ENCODE measurements at places on chromosomes 1 and 21. TPM values are rescaled to one million over a fixed set of nuclear protein-coding genes. Genes with fewer than 3 reads are reported as not detected.

The CNKSR1 gene
- 4.5 TPM for total RNA-seq

DNA sequence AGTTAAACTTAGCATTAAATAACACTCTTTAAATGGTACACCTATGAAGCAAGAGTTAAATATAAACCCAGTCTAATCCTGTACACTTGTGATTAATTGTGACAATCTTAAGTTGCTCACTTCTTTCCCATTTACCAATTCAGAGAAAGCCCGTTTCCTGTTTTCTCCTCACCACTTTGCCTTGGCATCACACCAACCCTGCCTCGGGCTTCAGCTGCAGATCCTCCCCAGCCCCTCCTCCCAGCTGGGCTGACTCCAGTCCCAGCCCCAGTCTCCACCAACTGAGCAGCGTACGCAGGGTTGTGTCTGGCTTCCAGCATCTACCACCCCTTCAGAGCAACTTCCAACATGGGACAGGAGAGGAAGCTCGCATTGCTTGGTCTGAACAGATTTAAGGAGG, 4.1 kb downstream of the PYCR2 start:
- DNase-seq: no peak
- H3K27me3 ChIP-seq: no peaks in the 10 kb centered on the region
- no peak overlapping the region for H3K27ac ChIP-seq
- H3K4me1 ChIP-seq: peaks cover 47% of the 10 kb centered on the region

GRCh38 chr1:196933531-196934189, 9.9 kb upstream of the CFHR2 start:
- H3K4me3 ChIP-seq: no peak overlapping the region
- H3K27ac ChIP-seq: no peak overlapping the region
- DNase-seq: no peak
- H3K36me3 ChIP-seq: no peaks in the 10 kb centered on the region

DNA sequence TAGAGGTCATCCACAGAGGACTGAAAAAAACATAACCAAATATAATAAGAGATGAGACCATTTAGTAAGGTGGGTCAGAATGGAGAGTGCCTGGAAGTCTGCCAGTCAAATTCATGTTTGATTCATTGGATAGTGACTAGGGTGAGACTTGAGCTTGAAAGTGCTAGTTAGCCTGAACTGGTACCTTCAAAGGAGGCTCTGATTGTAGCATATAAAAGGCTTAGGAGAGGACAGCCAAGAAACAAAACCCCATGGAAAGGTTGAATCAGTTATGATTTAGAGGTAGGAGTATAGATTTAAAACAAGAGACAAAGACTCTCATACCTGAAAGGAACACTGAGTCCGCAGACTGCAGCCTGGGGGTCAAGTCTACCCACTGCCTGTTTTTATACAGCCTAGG, 44.4 kb upstream of the LRRC8C start:
- H3K36me3 ChIP-seq: no peaks in the 10 kb centered on the region
- DNase-seq: no peak
- peaks cover 16% of the 10 kb centered on the region for H3K4me1 ChIP-seq
- H3K27ac ChIP-seq: no peak overlapping the region
- no peaks in the 10 kb centered on the region for H3K27me3 ChIP-seq

DNA sequence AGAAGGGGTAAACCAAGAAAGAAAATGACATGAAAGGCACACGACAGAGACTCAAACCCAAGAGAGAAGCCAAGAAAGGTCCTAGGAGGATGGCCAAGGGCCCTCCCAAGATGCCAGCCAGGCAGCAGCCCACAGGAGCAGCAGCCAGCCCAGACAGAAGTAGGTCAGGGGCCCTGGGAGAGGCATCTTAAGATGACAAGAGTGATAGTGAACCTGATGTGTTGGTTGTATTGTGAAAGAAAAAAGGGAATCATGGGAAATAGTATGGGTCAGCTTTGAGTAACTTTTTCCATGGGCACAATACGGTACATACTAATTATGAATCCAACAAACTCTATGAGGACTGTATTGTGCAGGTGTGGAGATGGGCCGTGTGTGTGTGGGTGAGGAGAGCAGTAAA, 3.3 kb downstream of the CCSAP start:
- no peak overlapping the region for H3K4me3 ChIP-seq
- H3K27me3 ChIP-seq: no peaks in the 10 kb centered on the region
- peak; percentile 57 for DNase-seq
- no peaks in the 10 kb centered on the region for H3K36me3 ChIP-seq
- peak overlapping the region; percentile 26 for H3K27ac ChIP-seq

- peak overlapping the region; percentile 72 for H3K27ac ChIP-seq
- H3K27me3 ChIP-seq: no peaks in the 10 kb centered on the region
- H3K4me1 ChIP-seq: peaks cover 40% of the 10 kb centered on the region
- DNase-seq: peak; percentile 63
These were observed 677 bp downstream of the AGPAT3 start for GRCh38 chr21:43865540-43866259.

- H3K27me3 ChIP-seq: no peaks in the 10 kb centered on the region
- H3K27ac ChIP-seq: no peak overlapping the region
- no peak overlapping the region for H3K4me3 ChIP-seq
- H3K36me3 ChIP-seq: no peaks in the 10 kb centered on the region
- no peak for DNase-seq
- H3K4me1 ChIP-seq: no peaks in the 10 kb centered on the region
These were observed 251.9 kb downstream of the DPYD start for GRCh38 chr1:97668945-97669344.

All from CD4-positive, alpha-beta memory T cell (primary cell).